ENCODE measurements at places on chromosomes 12 and 14.

GRCh38 chr14:34354556-34354955, 107.5 kb downstream of the SPTSSA start:
- no peak for DNase-seq

DNA sequence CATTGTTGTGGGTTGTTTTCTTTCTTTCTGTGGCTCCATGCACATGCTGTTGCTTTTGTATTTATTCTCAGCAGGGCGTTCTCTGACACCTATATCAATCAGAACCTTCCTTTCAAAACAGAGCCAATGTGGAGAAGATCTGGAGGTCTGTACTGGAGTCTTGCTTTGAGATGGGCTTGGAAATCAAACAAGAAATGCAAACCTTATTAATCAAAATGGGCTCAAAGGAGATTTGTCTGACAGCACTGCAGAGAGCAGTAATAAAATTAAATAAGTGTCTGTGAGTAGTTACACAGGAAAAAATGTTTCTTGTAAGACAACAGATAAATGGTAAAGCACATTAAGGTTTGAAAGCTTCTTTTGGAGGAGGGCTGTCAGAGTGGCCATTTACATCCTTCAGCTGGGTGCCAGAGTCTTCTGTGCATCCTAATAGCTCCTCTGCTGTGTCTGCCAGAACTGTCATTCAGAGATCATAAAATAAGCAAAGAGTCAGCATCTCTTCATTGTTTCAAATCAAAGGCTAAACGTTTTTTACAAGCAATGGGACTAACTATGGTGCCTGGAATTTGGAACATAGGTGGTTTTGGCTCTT, 414.3 kb downstream of the NAV3 start:
- no peak for DNase-seq

- no peak for DNase-seq
Observed at GRCh38 chr14:20732979-20733635, 12.6 kb upstream of the EDDM3A start.

DNA sequence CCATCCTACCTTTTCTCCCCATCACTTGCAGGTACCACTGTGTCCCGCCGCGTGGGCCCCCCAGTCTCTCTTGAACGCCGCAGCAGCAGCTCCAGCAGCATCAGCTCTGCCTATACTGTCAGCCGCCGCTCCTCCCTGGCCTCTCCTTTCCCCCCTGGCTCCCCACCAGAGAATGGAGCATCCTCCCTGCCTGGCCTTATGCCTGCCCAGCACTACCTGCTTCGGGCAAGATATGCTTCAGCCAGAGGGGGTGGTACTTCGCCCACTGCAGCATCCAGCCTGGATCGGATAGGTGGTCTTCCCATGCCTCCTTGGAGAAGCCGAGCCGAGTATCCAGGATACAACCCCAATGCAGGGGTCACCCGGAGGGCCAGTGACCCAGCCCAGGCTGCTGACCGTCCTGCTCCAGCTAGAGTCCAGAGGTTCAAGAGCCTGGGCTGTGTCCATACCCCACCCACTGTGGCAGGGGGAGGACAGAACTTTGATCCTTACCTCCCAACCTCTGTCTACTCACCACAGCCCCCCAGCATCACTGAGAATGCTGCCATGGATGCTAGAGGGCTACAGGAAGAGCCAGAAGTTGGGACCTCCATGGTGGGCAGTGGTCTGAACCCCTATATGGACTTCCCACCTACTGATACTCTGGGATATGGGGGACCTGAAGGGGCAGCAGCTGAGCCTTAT, 9.2 kb downstream of the ARHGAP9 start:
- peak; percentile 52 for DNase-seq

GRCh38 chr12:64943686-64944085, 119.2 kb downstream of the TBC1D30 start:
- no peak for DNase-seq

GRCh38 chr14:64932231-64932630, 10.3 kb downstream of the GPX2 start:
- no peak for DNase-seq

DNA sequence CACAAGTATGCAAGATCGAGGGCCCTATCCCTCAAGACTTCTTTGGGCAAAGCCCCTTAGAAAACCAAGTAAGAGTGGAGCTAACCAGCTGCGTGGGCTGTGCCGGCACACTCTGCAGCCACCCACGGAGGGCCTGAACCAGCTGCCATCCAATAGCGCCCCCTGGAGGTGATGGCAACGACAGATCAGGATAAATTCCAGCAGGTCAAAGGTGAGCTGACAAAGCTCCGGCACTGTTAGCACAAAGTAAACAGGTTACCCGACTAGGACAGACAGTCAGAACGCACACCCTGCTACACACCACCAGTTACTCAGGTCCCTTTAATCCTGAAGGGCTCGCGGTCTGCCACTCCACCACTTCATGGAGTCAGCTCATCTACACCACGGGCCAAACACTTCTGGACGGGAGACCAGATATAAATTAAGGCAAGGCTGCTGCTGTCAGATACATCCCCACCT, 4.9 kb downstream of the ZBTB39 start:
- DNase-seq = peak; percentile 51

DNA sequence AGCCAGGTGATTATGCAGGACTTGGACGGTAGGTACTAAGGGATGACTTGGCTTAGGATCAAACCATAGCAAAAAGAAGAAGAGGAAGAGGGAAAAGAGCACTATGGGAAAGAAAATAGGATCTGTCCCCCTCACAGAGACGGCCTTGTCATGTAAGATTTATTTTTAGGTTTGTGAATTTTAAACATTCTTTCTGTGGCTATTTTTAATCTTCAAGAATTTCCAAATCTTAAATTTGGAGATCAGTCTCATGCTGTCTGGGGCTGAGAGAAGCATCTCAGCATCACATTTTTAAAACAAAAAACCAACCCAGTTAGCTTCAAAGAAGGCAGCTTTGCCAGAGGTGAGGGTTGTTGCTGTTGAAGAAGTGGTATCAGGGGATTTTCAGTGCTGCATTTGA, 52.6 kb upstream of the STRN3 start:
- no peak for DNase-seq

DNA sequence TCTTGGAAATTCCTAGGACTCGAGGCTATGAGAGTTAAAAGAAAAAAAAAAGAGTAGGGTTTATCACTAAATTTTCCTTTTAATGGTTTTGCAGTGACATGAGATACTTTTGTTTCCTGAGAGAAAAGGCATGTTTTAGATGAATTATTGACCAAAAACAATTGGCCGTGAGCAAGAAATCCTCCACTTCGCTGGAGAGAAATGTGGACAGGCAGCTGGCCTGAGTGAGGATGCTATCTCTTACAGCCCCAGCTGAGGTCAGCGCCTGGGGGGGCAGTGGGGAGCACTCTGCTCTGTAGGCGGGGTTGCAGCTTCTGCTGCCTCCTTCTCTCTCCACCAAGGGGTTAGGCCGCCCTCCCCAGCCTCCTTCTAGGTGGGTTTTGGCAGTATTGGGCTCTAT, 54.7 kb downstream of the PRIMA1 start:
- peak; percentile 83 for DNase-seq

DNA sequence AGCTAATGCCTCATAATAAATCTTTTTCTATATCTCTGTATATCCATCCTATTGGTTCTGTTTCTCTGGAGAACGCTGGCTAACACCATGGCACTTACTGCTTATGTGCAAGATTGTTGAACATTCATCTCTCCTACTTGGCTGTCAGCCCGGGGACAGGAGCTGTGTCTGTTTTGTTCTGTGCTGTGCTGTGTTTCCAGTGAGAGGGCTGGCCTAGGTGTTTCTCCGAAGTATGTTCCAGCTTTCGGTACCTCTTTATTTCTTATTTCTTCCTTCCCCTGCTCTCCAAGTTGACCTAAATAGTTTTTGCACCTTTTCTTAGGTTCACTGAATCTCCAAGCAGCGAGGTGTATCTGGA, 18.8 kb upstream of the NR4A1 start:
- peak; percentile 83 for DNase-seq

GRCh38 chr12:43540470-43540869, 11.5 kb downstream of the ADAMTS20 start:
- DNase-seq = no peak

DNA sequence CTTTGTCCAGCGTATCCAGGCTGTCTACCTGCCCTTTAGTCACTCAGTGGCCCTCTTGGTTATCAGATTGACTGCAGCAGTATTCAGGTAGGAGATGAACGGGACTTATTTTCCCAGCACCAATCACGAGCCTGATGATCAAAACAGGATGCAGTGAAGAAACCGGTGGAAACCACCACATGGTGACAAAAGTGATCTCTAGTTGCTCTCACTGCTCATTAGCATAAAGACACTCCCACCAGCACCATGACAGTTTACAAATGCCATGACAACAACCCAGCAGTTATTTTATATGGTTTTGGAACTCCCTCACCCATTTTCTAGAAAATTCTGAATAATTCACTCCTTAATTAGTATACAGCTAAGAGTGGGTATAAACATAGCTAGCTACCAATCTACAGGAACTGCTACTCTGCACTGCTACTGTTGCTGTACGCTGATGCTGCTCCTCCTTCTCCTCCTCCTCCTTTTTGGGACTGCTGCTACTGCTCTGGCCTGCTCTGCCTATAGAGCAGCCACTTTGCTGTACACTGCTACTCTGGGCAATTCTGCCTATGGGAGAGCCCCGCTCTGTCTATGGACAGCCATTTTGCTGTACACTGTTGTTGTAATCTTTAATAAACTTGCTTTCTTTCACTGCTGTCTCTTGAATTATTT, 142.5 kb upstream of the SSTR1 start:
- DNase-seq = no peak

DNA sequence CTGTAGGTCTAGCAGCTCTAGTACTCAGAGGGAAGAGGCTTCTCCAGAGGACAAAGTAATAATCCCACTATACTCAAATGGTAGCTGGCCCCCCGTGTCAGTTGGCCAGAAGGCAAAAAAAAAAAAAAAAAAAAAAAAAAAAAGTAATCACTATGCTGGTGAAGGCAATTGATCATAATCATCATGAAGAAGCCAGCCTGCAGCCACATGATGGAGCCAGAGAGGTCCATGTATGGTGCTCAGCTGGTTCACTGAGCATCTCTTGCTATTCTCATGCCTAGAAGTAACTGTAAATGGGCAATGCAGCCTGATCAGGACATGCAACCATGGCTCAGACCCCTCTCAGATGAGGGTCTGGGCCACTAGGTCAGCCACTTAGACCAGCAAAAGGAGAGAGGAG, 378.8 kb downstream of the MED13L start:
- DNase-seq = no peak

DNA sequence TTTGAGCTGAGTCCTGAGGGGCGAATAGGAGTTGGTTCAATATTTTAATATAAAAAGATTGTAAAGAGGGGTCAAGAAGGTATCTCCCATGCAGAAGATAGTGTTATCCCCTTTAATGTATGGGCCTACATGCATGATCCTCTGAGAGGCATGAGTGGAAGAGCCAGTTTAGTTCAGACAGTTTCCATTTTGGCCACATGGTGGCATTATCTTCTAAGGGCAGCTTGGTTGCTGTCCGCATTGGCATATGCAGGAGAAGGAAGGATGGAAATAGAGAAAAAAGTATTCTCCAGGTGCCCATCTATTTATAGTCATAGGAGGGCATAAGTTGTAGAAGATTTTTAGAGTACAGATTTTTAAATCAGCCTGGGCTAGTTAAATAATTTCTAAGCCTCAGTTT, 5.4 kb downstream of the SAMD4A start:
- DNase-seq = no peak

DNA sequence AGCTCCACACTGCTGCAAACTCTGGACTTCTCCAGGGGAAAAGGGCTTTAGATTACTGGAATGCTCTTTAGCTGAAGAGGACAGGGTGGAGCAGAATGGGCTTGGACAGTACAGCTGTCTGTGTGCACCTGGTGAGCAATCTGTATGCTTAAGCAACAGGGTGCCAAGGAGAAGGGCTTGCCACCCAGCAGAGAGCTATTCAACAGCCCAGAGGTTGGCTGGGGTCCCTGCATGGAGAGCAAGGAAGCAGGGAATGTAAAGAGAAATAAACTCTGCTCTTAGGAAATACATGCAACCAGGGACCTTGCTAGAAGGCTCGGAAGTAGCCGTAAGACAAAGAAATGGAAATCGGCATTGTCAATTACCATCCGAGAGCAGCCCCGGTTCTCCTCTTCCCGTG, 53.0 kb upstream of the CORO1C start:
- DNase-seq = no peak

GRCh38 chr12:108635201-108635996, 1.7 kb upstream of the SELPLG start:
- no peak for DNase-seq

GRCh38 chr12:103928682-103929045, 1.5 kb upstream of the HSP90B1 start:
- no peak for DNase-seq

DNA sequence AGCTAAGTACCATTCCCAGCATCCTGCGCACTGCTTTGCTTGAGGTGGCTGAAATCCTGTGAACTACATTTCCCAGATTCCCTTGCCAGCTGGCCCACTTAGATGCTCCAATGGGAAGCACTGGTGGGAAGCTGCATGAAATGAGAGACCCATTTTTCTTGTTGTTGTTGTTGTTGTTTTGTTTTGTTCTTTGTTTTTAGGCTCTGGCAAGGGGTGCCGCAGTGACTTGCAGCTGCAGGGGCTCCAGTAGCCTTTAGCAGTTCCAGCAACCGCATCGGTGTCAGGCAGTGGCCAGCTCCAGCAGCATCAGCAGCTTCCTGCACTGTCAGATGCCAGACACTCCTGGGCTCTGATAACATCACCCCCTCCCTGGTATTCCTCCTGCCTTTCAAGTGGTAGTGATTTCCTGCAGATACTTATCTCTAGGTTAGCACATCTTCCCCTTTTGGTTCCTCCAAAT, 8.8 kb upstream of the EGLN3 start:
- DNase-seq = peak; percentile 29

Measured in posterior cingulate gyrus (tissue), 11 donors.